ENCODE measurements at places on chromosomes 12 and 14.

DNA sequence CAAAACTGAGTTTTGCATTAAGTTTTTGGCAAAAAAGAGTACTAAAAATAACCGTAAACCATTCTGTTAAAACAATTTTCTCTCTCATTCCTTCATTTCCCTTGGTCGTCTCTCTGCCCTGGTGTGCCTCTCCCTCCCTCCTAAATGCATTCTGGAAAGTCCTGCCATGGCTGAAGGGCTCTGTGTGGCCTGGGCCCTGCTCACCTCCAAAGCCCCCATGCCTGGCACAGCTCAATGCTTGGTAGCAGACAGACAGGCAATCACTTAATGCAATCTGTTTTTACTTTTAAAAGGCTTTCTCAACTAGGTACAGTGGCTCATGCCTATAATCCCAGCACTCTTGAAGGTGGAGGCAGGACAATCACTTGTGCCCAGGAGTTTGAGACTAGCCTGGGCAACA, 47.8 kb downstream of the CDC42BPB start:
- DNase-seq, result no peak

DNA sequence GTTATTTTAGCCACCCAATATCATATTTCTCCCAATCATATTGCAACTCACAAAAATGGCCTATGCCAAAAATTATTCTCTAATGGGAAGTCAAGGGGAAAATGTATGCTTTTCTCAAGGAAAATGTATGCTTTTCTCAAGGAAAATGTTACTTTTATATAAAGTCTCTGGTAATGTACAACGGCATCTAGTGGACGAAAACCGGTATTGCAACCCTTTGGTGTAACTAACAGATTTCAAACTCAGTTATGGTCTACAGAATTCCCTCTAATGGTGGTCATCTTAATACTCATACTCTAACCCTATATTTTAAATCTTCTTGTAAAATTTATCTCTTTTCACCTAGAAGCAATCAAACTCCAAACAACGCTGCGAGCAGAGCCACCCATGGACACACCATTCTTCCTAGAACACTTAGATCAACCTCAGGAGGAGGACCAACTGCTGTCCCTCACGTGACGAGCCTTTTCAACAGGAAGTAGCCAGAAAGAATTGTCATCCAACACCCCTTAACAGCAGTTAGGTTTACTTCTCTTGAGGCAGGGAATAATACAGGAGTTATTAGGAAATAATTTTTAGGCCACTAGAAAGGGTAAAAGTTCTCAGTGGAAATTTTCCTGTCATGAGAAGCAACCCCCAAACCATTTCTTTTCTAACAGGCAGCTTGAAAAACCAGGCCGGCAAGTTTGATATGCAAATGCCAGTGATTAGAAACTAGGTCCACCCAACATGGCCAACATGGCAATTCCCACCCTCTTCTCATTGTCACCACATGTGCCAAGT, 20.1 kb downstream of the APOBEC1 start:
- DNase-seq, result no peak

- DNase-seq, result no peak
Observed at GRCh38 chr12:67890726-67891258, 98.5 kb upstream of the IFNG-AS1 start.

- DNase-seq, result no peak
Observed at GRCh38 chr12:48459259-48459658, 13.1 kb upstream of the ANP32D start.

DNA sequence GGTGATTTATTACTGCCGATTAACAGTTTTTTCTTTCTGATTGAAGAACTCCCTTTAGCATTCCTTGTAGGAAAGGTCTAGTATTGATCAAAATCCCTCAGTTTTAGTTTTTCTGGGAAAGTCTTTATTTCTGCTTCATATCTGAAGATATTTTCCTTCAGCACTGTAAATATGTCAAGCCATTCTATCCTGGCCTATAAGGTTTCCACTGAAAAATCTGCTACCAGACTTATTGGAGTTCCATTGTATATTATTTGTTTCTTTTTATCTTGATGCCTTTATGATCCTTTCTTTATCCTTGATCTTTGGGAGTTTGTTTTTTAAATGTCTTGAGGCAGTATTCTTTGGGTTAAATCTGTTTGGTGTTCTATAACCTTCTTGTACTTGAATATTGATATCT, 55.0 kb upstream of the TMTC1 start:
- no peak for DNase-seq

- DNase-seq, result no peak
Observed at GRCh38 chr14:34796902-34797301, 78.3 kb downstream of the BAZ1A start.

- DNase-seq, result no peak
Observed at GRCh38 chr12:133235401-133236112, at the start of gene ANHX. Gene ANHX (minus strand): TSS chr12:133235877. CDS start chr12:133234356, 1,521 bp downstream.

DNA sequence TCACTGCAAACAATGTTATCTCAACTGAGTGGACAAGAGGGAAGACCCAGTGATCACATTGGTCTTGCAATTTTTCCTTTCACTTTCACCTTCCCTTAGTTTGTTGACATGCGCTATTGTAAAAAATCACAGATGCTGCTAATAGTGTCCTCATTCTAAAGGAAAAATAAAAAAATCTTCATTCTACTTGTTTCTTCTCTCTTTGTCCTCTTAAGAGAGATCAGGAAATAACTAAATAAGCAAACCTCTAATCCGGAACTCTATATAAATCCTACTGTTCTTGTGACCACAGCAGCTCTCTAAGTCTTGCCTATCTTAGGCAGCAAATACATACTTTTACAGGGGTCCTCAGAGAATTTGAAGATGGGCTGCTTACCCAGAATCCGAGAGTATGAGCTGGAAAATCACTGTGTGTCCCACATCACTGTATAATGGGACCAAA, 257.7 kb downstream of the NAV3 start:
- DNase-seq, result no peak

- DNase-seq, result peak; percentile 7
Observed at GRCh38 chr14:103087343-103087835, 3.4 kb downstream of the LBHD2 start.

- no peak for DNase-seq
Observed at GRCh38 chr12:121182222-121182893, 27.6 kb upstream of the P2RX4 start.

DNA sequence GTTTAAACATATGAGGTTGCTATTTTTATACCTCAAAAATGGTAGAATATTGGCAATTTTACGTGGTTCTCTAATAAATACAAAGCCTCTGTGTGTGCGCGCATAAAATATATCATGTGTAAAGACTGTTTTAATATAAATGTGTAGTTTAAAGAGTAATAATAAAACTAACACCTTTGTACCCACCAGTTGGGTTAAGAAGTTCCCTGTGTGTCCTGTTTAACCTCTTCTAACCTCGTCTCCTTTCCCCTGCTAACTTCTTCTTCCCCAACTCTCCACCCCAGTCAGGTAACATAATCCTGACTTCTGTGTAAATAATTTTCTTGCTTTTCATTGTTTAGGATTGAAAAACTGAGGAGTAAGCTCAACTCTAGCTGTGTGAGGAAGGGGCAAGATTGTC, 47.6 kb upstream of the PSMA6 start:
- no peak for DNase-seq

- no peak for DNase-seq
Observed at GRCh38 chr12:43696154-43696553, 62.4 kb downstream of the PUS7L start.

DNA sequence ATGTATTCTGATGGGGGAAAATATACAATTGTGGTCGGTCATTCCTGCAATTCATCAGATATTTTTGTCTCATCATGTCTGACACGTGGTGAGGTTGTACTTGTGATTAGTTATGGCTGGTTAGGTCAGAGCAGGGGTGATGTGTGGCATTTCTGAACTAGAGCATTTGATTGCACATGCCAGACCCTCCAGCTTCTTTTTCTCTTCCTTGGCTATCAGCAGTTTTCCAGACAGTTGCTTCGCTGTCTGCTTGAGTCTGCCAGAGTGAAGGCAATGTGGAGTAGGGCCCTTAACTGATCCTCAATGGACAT, 25.9 kb downstream of the TMEM117 start:
- DNase-seq, result no peak

GRCh38 chr12:66541426-66541825, 137.4 kb downstream of the GRIP1 start:
- no peak for DNase-seq

- no peak for DNase-seq
Observed at GRCh38 chr14:105120056-105120455, 48.5 kb downstream of the JAG2 start.

DNA sequence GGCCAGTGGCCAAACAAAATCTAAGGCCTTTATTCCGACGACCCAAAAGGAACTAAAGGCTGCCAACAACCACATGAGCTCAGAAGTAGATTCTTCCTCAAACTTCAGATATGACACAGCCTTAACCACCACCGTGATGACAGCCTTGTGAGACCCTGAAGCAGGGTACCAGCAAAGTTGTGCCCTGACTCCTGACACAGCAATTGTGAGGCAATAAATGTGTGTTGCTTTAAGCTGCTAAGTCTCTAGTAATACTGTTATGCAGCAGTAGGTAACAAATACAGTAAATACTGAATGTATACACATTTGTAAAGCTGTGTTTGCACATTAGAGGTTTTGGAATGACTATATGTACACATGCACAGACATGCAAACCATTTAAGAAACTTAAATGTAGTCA, 10.7 kb upstream of the SLC6A13 start:
- no peak for DNase-seq

DNA sequence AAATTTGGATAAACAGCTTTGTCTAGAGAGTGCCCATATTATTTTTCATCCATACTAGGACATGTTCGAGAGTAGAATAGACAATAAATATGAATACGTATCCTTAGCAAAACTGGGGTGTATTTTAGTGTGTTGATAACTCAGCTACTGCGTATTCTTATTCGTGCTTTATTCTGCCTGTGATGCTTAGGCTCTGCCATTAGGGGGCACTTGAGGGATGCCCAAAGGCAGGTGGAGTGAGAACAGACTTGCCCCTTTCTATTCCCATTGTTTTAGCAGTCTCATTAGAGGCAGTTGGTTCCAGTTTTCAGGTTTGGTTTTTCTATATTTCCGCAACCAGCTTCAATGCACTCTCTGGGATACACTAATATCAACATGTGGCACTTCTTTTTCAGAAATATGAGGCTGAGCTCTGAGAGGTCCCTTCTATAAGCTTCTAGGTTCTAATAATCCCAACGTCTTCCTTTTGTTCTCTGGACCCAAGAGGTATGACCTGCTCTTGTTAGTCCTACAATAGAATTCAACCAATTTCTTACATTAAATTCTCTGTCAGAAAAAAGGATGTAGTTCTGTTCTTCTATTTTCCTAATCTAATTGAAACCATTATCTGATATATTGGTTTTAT, 985.7 kb upstream of the FBXO33 start:
- no peak for DNase-seq

DNA sequence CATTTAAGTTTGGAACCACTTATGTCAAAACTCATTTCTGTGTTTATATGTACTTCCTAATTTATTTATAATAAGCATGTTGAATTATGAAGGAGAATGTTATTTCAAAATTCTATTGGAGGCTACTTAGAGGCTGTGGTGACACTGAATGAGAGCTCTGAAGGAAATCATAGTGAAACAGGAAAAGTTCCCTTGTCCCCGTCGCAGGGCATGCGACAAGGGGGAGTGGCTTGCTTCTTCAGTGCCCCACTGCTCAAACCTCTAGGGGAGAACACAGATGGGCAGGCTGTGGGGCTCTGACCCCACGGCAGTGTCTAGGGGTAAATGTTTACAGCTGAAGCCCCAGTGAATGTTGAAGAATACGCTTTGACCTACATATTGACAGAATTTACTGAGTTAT, 261.9 kb downstream of the RAD51B start:
- no peak for DNase-seq

DNA sequence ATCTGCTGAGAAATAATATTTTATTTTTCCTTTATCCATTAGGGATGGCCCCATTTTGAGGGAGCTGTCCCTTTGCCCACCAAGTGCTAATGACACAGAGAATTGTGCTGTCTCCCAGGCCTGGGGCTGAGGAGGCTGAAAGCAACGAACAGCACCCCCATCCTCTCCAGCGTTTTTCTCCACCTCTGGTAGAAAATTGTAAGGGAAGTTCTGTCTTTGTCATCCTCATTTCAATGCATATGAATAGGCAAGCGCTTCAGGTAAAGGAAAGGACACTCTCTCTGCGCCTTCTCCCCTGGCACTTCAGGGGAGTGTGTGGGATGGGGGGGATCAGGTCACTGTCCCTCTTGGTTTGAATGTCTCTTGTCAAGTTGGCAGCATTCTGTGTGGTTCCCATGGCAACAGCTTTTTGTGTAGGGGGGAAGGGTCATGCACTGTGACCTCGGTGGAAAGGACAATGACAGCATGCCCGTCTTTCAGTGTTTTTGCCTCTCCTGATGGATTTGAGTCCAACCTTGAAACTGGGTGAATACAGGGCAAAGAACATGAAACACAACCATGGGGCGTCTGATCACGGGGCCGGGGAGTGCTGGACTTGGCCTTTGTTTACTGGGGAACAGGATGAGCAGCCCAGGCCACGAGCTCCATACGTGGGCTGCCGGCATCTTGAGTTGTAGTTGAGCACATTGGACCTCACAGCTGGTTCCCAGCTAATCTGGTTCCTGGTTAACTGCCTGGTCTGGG, 230.2 kb downstream of the VRK1 start:
- no peak for DNase-seq

GRCh38 chr14:73728717-73729330, 14.6 kb upstream of the PNMA1 start:
- DNase-seq, result peak; percentile 86

DNA sequence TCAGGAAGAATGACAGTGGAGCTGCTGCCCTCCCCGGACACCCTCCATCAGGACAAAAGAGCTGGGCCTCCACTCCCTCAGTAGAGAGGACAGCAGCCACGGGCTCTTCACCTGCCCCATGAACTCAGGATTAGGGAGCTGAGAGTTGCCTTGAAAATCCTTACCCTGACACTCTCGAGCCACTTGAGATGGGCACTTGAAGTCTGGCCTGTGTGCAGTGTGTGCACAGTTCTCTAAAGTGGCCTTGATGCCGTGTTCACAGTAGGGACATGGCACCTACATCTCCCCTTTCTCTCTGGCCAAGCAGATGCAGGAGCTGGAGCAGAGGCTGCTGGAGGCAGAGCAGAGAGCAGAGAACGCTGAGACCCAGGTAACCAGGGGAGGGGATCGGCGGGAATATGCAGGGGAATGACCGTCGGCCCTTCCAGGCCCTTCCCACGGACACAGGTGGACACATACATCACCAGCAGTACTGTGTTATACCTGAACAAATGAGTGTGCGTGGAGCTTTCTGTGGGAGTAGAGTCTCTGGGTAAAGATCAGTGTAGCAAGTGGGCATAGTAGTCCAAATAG, 22.5 kb downstream of the PLEKHH1 start:
- DNase-seq, result no peak

DNA sequence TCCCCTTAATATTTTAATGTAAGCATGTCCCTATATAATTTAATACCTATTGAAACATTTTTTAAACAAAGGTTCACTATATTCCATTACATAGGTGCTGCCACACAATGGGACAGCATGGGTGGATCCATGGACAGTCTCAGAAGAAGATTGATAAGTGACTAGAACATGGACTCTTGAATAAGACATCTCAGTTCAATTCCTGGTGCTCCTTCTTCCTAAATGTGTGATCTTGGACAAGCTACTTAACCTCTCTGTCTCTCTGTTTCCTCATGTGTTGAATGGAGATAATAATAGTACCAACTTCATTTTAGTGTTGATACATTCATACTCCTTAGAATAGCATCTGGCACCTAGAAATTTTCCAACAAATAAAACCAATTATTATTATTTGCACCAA, 1.1 kb upstream of the ART4 start:
- DNase-seq, result no peak

GRCh38 chr12:106214571-106214970, 33.2 kb downstream of the CKAP4 start:
- DNase-seq, result no peak

All from heart right ventricle (tissue), 16 donors.